GM20000 (cell line): ENCODE measurements at places on chromosomes 2 and 18.

GRCh38 chr2:974054-974453 lies 23.4 kb downstream of the SNTG2 start:
- DNase-seq, result no peak

DNA sequence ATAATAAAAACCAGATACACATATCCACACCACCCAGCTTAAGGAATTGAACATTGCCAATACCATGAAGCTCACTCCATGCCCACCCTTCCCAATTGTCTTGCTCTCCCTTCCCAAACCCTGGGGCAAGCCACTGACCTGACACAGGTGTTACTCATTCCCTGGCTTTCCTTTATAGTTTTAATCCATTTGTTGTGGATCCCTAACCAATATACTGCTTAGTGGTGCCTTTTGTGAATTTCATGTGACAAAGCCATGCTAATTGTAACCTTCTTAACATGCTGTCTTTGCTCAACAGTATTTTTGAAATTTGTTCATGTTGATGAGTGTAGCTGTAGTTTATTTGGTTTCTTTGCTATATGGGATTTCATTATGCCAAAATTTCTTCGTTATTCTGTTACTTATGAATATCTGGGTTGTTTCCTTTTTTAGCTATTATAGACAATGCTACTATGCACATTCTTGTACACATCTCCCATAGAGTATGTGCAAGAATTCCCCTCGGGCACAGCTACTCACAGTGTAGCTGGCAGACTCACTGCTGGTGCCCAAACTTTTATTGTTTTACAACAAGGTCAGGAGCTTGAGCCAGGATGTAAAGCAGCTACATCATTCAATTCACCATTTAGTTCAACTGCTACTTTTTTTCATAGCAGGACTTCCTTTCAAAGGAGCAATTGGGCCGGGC lies 90.8 kb upstream of the ATL2 start:
- no peak for DNase-seq

- no peak for DNase-seq
These were observed 158.6 kb downstream of the DYSF start for GRCh38 chr2:71611781-71612527.

GRCh38 chr18:61743775-61744531 lies 148.9 kb downstream of the RNF152 start:
- DNase-seq, result no peak

DNA sequence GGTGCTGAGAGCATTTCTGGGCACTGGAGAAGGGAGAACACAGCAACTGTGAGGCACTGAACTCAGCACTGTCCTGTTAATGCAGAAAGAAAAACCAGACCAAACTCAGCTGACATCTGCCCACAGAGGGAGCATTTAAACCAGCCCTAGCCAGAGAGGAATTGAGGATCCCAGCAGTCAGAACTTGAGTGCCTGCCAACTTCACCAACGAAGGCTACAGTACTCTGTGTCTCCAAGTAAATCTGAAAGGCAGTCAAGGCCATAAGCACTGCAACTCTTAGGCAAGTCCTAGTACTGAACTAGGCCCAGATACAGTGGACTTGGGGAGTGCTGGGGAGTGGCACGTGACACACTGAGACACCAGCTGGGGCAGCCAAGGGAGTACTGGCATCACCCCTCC lies 176.2 kb upstream of the ZC3H15 start:
- DNase-seq, result no peak

- no peak for DNase-seq
These were observed 33.4 kb upstream of the DSEL start for GRCh38 chr18:67549946-67550345.

DNA sequence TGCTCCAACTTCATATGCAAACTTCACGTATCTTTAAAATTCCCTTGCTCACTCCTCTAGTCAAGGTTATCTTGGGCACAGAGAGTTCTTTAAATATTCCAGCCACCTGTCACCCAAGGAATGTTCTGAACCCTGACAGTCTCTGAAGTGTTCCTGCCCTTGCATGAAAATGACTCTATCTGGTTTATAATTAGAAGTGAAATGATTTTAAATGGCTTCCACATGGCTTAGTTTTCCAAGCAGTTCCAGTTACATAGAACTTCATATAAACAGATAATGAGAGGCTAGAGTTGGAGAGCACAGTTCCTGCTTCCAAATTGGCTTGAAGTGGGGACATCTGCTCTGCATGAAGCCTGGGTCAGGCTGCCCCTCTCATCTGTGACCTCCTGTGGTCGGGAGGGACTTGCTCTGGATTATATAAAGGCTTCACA lies 81.9 kb downstream of the SLC4A3 start:
- no peak for DNase-seq

DNA sequence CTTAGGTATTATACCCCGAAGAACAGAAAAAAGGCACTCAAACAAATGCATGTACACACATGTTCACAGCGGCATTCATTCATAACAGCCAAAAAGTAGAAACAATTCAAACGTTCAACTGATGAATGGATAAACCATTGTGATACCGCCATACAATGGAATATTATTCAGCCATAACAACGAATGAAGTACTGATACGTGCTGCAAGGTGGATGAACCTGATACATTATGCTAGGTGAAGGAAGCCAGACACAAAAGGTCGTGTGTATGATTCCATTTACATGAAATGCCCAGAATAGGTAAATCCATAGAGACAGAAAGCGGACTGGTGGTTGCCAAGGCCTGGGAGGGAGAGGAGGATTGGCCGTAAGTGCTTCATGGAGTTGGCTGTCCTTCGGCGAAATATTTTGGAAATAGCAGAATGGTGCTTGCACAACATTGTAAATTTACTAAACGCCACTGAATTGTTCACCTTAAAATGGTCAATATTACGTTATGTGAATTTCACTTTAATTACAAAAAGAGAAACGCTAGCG lies 750 bp upstream of the RMP24 start:
- DNase-seq, result no peak

DNA sequence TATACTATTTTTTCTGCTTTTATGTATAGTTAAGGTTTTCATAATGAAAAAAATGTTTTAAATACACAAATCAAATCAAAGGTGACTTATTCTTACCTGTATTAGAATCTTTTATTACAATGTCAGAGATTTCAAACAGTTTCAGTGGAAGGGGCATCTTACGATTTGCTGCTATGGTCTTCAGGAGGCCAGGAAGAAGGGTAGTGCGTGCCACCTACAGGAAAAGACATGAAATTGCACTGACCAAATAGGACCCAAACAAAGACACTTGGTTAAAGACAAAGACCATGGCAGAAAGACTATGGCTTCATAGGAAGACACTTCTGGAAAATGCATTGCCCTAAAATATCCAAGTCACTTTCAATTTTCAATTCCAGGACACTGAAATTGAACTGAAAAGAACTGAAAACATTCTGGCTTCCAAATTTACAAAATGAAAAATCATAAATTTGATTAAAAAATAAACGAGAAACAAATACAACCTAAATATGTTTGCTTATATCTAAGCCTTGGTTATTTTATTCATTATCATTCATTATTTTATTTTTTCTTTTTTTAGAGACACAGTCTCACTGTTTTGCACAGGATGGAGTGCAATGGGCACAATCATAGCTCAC lies 42.1 kb downstream of the FARSB start:
- peak; percentile 65 for DNase-seq

GRCh38 chr2:3102922-3103569 lies 274.6 kb downstream of the EIPR1 start:
- no peak for DNase-seq

DNA sequence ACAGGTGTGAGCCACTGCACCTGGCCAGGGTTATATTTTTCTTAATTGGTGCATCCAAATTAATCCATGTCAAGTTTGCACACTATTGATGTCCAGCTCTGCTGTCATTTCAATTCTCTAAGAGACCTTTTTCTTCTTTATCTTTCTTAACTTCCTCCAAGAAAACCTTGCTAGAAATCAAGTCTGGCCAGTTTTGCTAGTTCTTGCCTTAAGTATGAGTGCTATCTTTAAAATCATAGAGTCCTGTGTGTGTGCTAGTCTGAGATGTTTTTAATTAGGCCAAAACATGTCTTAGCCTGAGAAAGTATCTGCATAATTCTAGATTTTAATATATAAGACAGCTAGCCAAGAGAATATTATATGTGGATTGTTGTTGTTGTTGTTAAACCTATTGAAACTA lies 56.2 kb upstream of the SLC39A10 start:
- no peak for DNase-seq

- no peak for DNase-seq
These were observed 588 bp upstream of the FOXI3 start for GRCh38 chr2:88452980-88453582.
